ENCODE measurements at places on chromosomes 12 and 14.

- peak; percentile 42 for DNase-seq
Observed at GRCh38 chr12:83473408-83474095, 786.8 kb downstream of the TMTC2 start.

GRCh38 chr14:24411443-24412389 is 12.9 kb downstream of the NYNRIN start:
- DNase-seq: peak; percentile 51

DNA sequence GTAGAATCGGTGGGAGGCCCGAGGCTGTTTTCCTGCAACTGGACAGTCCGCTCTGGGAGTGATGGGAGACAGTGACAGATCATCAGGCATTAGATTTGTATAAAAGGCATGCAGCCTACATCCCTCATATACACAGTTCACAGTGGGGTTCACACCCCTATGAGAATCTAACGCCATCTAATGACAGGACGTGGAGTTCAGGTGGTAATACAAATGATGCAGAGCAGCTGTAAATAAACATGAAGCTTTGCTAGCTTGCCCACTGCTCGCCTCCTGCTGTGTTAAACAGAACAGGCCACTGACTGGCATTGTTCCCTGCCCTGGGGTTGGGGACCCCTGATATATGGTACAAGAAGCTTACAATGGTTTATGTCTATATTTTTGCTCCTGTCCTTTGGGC is 179.0 kb downstream of the LRFN5 start:
- no peak for DNase-seq

GRCh38 chr12:43883748-43884147 is 47.9 kb downstream of the TMEM117 start:
- peak; percentile 22 for DNase-seq

DNA sequence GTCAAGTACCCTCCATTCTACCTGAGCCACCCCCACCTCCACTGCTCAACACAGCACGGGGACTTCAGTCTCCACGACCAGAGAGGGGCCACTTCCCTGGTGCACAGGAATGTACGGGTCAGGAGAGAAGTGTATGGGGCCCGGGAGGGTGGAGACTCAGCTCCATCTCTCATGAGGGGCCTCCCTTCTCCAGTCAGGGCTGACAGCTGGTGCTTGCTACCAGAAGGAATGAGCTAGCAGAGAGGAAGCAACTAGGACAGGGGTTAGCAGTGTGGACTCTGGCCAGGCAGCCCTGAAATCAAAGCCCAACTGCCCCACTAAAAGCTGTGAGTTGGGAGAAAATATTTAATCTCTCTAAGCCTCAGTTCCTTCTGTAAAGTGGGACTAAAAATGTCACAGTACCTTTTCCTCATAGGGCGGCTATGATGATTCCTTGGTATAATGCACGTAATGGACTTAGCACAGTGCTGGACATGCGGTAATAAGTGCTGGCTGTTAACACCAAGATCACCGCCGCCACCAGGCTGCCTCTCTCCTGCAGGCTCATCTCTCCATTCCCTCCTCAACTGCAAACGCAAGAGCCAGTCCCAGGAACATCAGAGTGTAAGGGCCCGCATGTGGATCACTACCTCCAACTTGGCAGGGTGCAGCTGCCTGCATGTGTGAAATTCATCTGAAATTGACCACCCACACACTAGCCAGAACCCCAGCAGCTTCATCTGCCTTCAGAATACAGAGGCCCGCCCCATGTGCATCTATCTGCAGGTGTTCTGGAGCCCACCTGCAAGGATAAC is 14.6 kb downstream of the ACTN1 start:
- DNase-seq: no peak

DNA sequence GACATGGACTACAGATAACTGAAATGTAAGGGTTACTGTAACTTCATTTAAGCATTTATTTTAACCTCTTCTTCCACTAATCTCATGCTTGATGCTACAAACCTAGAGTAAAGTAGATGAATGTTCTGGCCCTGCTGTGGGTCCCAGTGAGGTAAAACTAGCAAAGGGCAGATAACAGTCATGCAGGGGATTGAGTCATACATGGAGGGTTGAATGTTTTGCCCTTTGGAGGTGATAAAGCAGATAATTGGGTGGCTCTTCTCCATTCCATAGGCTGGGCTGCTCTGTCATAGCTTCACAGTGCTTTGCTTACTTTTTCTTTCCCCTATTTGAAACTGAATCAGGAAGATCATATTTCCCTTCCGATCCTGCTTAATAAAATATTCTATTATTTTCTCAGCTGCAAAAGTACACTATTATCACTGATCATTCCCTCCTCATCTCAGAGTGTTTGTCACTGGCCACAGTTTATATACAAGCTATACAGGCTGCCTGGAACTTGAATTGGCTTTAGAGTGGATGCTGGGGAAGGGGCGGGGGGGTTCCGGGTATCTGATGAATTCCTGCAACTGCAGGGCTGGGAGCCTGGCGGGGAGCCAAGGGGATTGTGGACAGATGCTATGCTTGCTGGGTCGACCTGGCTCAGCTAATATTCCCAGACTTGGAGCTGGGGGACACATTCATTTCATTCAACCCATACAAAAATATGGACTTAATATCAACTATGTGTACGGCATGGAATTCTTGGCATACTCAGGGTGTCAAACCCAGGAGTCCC is 235.1 kb downstream of the NRXN3 start:
- no peak for DNase-seq

DNA sequence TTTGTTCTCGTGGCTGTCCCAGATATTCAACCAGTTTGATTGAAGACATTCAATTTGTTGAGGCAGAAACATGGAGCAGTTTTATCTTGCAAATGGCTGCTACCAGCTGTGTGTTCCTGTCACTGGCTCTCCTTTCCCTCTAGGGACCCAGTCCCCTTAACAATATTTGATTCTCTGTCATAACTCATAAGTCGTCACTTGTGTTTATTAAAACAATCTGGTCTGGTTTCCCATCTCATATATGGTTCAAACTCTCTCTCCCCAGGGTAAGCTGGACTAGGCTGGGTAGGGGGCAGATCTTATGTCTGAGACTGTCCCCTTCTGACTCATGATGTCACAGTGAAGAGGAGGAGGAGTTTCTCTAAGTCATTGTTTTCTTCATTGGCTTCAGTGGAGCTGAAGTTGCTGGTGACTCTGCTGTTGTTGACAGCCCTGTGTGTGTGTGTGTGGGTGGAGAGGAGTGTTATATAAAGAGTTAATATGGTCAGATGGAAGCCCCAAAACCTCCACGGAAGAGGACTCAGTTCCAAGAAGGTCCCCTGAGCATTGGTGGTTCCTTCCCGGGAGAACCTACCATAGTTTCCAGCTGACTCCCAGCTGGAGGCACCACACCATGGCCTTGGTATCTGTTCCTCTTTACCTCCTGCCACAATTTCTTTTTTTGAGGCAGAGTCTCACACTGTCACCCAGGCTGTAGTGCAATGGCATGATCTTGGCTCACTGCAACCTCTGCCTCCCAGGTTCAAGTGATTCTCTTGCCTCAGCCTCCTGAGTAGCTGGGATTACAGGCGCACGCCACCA is 16.1 kb upstream of the GNG2 start:
- no peak for DNase-seq

- peak; percentile 2 for DNase-seq
Observed at GRCh38 chr14:51188566-51189185, 51.4 kb upstream of the TMX1 start.

DNA sequence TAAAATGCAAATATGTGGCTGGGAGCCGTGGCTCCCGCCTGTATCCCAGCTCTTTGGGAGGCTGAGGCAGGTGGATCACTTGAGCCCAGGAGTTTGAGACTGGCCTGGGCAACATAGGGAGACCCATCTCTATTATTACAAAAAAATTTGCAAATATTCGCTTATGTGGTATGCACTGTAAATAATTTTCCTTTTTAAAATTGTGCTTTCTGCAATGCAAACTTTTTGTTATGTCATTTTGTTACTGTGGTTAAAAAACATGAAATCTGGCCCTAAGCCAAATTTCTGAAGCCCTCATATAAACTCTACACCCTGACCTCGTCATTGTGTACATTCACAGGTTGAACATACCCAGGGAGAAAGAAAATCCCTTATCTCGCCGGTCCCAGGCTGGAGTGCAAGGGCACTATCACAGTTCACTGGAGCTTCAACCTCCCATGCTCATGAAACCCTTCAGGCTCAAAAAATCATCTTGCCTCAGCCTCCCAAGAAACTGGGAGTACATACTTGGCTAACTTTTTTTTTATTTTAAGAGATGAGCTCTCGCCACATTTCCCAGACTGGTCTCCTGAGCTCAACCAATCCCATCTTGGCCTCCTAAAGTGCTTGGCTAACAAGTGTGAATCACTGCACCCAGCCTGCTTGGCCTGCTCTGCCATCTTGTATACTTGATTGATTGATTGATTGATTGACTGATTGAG is 24.7 kb downstream of the TRAPPC6B start:
- DNase-seq: no peak

DNA sequence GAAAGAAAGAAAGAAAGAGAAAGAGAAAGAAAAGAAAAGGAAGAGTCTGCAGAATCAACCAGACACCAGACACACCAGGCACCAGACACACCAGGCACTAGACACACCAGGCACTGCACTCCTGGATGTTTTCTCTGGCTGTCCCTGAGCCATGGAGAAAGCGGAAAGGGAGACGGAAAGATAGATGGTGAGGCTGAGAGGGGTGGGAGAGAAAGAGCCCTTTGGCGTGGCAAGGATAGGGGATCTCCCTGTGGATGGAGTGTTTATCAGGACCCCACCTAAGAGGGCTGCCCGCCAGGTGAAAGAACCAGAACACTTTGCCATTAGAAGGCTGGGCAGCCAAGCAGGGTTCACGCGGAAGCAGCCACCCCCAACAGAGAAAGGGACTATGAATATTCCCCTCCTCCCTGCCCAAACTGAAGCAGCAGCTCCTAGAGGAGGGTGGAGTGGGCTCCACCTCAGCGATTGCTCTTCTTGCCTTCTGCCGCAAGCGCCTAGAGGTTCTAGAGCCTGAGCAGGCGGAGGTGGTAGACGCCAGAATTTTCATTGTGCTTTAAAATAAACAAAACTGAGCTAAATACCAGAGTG is 13.4 kb downstream of the ST8SIA1 start:
- no peak for DNase-seq

GRCh38 chr12:95881331-95881955 is 22.7 kb downstream of the SNRPF start:
- DNase-seq: peak; percentile 84

GRCh38 chr12:128864516-128865186 is 11.4 kb downstream of the GLT1D1 start:
- no peak for DNase-seq

DNA sequence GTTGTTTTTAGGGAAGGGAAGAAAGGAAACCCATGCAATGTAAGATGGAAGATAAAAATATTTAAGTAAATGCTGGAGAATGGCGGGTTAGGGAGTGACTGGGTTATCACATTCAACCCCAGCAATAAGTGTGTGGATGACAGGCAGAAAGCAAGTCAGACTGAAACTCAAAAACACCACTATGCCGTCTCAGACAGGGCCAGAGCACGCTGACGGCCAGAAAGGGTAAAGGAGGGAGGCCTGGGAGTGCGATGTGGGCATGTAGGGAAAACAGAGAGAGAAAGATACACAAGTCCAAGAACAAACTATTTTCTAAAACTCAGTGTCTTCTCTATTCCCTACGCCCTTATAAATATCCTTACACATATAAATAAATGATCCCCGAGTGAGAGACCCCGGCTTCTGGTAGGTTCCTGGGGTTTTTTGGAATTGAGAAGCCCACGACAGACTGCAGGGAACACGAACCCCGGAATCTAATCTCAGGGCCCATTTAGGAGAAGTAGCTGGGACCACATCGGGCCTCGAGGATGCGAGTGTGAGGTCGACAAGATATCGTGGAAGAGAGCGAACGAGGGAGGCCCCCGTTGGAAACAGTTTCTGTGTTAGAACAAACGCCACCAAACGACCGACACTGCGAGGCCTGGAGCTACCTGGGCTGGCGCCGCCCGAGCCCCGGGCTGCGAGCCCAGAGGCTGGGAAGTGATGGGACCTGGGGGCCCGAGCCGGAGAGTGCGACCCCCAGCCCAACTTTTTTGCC is 735 bp upstream of the OTX2 start:
- DNase-seq: no peak

- no peak for DNase-seq
Observed at GRCh38 chr14:101849125-101849524, 87.6 kb downstream of the PPP2R5C start.

DNA sequence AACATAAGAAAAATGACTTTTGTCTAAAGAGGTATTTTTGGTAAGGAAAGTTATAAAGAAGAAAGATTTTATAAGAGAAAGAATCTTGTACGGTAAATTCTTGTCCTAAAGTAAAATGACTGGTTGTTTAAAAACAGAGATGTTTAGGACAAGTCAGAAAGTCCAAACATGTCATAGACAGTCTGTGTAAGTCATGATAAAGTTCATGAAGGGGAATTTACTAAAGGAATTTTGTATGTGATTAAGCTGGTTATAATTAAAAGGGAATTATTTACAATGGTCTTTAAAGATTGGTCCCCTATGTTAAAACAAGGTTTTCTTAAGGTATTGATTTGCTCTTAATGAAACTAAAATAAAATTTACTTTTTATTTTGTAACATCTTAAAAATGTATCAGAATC is 269.4 kb upstream of the CCDC196 start:
- DNase-seq: no peak

DNA sequence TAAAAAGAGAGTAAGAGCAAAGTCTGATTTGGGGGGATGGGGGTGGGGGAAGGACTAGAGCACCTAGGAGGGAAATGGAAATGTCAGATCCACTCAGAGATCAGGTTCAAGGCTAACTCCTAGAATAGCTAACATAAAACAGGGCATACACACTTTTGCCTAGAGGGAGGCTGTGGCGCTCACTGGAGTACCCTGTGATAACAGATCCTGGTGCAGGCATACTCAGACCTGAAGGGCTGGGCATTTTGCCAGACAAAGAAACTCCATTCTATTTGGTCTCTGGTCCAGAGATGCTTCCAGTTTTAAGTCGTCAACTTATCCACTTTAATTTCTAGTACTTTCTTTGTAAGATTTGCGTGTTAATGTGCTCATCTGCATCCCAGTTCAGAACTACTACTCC is 5.8 kb downstream of the CTDSP2 start:
- DNase-seq: peak; percentile 34

- no peak for DNase-seq
Observed at GRCh38 chr12:82121545-82121944, 236.6 kb downstream of the CCDC59 start.

GRCh38 chr14:60188115-60188514 is 22.9 kb upstream of the DHRS7 start:
- DNase-seq: peak; percentile 23

DNA sequence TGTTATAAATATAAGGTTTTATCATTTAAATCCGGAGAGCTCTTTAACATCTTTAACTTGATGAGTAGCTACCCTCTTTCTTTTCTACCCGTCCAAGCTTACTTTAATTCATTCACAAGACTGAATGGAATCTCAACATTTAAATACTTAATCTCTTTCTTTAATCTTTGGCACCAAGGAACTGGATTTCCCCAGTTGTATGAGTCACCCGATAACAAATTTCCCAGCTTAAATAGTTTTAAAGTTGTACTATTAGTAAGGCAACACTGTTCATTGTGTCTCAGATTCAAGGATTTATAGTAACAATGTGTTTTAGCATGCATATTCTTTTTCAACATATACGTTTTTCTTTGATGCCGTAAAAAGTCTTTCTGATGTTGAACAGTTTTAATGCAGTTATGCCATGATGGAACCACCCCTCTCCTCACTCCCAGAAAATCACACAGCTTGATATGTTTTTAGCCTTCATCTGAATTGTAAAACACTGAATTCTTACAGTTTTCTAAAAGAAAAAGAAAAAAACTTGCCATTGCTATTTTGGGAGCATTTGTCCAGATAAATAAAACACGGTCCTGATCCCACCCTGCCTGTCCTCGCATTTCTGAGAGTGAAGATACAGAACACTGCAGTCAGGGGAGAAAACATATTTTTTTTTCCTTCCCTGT is 16.0 kb upstream of the LRP6 start:
- DNase-seq: peak; percentile 74

Data from fibroblast of upper back skin (primary cell).